A673 (cell line): ENCODE measurements at places on chromosomes 13 and 19. TPM values are rescaled to one million over a fixed set of nuclear protein-coding genes. Genes with fewer than 3 reads are reported as not detected.

The GJB2 gene
- not detected in 2 replicates for total RNA-seq

The STXBP2 gene
- 49.8 and 60.0 TPM in 2 replicates for total RNA-seq

The ZNF724 gene
- 19.0 and 21.0 TPM in 2 replicates for total RNA-seq

The PCDH20 gene
- 1.9 and 2.1 TPM in 2 replicates for total RNA-seq

The PPM1N gene
- total RNA-seq, result 0.80 and 1.6 TPM in 2 replicates

The ABHD13 gene
- 9.0 and 10.3 TPM in 2 replicates for total RNA-seq

DNA sequence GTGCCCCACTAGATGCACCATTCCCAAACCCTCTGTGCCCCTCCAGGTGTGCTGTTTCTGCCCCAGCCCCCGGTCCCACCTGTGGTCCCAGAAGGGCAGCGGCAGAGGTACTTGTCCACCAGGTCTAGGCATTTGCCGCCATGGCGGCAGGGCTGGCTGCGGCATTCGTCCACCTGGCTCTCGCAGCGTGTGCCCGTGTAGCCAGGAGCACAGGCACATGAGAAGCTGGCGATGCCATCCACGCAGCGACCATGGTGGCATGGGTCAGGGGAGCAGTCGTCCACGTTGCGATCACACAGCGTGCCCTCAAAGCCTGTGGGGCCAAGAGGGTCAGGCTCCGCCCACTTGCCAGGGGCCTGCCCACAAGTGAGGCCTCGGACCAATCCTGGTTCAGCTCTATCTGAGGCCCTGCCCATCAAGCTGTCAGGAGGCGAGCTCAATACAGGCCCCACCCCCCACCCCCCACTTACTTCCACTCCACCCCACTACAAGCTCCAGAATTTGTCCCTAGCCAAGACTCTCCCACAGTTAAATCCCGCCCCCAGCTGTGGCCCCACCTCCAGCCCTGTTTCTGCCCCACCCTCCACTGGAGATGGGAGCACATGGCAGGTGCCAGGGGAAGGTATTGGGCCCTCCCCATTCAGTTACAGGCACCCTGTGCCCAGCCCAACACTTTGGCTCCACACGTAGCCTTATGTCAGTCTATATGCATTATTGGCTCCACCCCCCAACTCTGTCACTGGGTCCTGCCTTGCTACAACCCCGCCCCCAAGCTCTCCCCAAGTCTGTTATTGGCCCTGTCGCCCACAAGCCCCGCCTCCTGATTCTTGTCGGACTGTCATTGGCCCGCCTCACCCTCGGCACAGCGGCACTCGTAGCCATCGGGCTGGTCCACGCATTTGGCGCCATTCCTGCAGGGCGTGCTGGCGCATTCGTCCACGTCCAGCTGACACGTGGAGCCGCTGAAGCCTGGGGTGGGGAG is 13.5 kb downstream of the NOTCH3 start:
- no peaks in the 10 kb centered on the region for H3K36me3 ChIP-seq
- H3K27me3 ChIP-seq, result no peaks in the 10 kb centered on the region
- no peak overlapping the region for H3K27ac ChIP-seq

GRCh38 chr13:102846261-102847015 is 606 bp downstream of the ERCC5 start:
- H3K27ac ChIP-seq, result peak overlapping the region; percentile 92
- no peaks in the 10 kb centered on the region for H3K27me3 ChIP-seq

GRCh38 chr19:2021453-2022140 is 6.1 kb upstream of the BTBD2 start:
- H3K36me3 ChIP-seq, result no peaks in the 10 kb centered on the region
- no peaks in the 10 kb centered on the region for H3K27me3 ChIP-seq
- DNase-seq, result no peak
- no peak overlapping the region for H3K27ac ChIP-seq

DNA sequence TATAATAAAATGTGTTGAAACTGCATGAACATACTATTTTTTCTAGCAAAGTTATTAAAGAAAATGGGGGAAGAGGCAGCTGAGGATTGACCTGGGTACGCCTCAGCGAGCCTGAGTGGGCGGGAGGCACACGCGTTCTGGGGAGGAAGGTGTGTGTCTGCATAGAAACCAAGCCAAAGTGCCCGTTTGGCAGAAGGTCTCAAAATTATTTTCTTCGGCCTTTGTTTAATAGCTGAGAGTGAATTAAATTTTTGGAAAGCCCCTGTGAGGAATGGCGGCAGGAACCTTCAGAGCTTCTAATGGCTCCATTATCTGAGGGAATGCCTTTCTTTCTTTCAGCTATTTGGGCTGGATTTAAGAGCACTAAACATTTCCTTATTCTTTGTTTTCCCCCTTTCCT is 5.2 kb downstream of the ZIC2 start:
- H3K27ac ChIP-seq, result peak overlapping the region; percentile 96
- H3K27me3 ChIP-seq, result no peaks in the 10 kb centered on the region
- peak; percentile 82 for DNase-seq
- H3K36me3 ChIP-seq, result peaks cover 56% of the 10 kb centered on the region

DNA sequence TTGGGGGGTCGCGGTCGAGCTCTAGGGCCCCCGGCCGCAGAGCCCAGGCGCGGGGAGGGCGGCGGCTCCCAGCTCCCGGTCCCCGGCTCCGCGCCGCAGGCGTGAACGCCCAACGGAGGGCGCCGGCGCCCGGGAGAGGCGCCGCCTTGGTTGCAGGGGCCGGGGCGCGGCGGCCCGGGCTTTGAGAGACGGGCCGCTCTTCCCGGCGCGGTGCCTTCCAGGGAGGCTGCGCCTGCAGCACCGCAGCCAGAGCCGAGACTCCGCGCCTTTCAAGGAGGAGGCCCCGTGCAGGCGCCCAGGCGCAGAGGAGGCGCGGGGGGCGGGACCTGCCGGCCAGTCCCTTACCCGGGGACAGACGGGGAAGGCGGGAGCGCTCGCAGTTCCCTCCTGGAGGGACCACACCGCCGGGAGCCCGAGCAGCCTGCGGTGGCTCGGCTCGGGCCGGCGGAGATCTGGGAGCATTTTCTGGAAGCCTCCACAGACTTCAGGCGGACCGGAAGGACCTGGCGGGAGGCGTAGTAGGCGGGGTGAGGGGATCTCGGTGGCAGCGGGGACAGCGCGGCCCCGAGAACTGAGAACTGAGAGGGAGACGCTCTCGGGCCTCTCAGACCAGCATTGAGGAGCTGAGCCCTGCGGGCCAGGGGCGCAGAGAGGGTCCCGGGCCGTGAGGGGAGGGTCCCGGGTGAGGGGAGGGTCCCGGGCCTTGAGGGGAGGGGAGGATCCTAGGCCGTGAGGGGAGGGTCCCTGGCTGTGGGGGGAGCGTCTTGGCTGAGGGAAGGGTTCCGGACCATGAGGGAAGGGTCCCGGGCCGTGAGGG is 25.5 kb upstream of the MCF2L start:
- H3K4me3 ChIP-seq, result peak overlapping the region; percentile 50
- no peaks in the 10 kb centered on the region for H3K36me3 ChIP-seq
- DNase-seq, result peak; percentile 56
- H3K27ac ChIP-seq, result no peak overlapping the region
- H3K27me3 ChIP-seq, result peaks cover 33% of the 10 kb centered on the region

GRCh38 chr19:47229676-47230053 is 1.3 kb downstream of the BBC3 start:
- H3K4me1 ChIP-seq, result peaks cover 27% of the 10 kb centered on the region
- H3K27ac ChIP-seq, result no peak overlapping the region
- no peaks in the 10 kb centered on the region for H3K36me3 ChIP-seq
- H3K27me3 ChIP-seq, result no peaks in the 10 kb centered on the region
- no peak for DNase-seq

- peak; percentile 81 for DNase-seq
- no peaks in the 10 kb centered on the region for H3K36me3 ChIP-seq
- H3K27me3 ChIP-seq, result no peaks in the 10 kb centered on the region
- no peak overlapping the region for H3K4me3 ChIP-seq
- H3K4me1 ChIP-seq, result peaks cover 33% of the 10 kb centered on the region
- H3K27ac ChIP-seq, result peak overlapping the region; percentile 66
Observed at GRCh38 chr13:30569901-30570576, 47.7 kb upstream of the USPL1 start.

DNA sequence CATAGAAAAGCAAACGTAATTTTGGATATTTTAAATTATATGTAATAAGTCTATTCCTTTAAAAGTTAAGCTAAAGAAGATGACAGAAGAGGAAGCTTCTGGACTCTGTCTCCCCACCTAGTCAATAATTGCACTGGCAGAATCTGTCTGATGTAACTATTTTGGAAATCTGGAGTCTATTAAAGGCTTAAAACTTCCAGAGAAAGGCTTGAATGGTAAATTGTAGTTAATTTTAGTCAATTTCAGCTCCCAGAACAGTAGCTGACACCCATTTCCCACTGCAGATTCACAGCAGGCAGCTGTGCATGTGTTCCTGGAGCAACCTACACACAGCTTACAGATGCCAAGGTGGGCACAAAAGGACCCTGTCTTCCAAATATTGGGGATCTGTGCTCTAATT is 304.1 kb downstream of the PCDH20 start:
- H3K27ac ChIP-seq, result no peak overlapping the region
- DNase-seq, result peak; percentile 41
- H3K27me3 ChIP-seq, result no peaks in the 10 kb centered on the region
- no peak overlapping the region for H3K4me3 ChIP-seq
- no peaks in the 10 kb centered on the region for H3K36me3 ChIP-seq

GRCh38 chr19:13665125-13665905 is 99.0 kb upstream of the MRI1 start:
- H3K36me3 ChIP-seq, result no peaks in the 10 kb centered on the region
- DNase-seq, result no peak
- no peak overlapping the region for H3K4me3 ChIP-seq
- H3K27ac ChIP-seq, result no peak overlapping the region
- H3K27me3 ChIP-seq, result no peaks in the 10 kb centered on the region
- H3K4me1 ChIP-seq, result no peaks in the 10 kb centered on the region

DNA sequence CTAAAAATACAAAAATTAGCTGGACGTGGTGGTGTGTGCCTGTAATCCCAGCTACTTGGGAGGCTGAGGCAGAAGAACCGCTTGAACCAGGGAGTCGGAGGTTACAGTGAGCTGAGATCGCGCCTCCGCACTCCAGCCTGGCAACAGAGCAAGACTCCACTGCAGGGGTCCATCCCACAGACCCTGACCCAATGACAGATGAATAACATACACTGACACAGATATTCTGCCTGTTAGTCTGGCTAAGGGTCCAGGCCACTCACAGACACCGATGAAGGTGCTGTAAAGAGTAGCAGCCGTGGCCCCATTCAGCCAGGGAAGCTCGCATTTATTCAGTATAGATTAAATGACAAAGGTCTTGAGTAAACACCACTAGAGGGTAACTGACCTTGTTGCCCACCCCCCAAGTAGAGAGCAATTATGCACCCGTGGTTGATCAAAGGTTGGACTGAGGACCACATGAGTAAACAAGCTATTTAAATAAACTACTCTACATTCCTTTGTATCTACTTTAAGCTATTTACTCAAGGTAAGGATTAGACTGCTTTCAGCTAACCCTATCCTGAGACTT is 8.5 kb upstream of the CRYL1 start:
- H3K4me1 ChIP-seq, result no peaks in the 10 kb centered on the region
- H3K4me3 ChIP-seq, result no peak overlapping the region
- DNase-seq, result no peak
- H3K27me3 ChIP-seq, result no peaks in the 10 kb centered on the region

GRCh38 chr19:24029941-24030636 is 56.9 kb upstream of the ZNF254 start:
- DNase-seq, result no peak
- H3K4me1 ChIP-seq, result no peaks in the 10 kb centered on the region
- H3K27me3 ChIP-seq, result no peaks in the 10 kb centered on the region

- no peak overlapping the region for H3K27ac ChIP-seq
- DNase-seq, result no peak
- no peaks in the 10 kb centered on the region for H3K36me3 ChIP-seq
- H3K4me3 ChIP-seq, result no peak overlapping the region
- H3K4me1 ChIP-seq, result peaks cover 3% of the 10 kb centered on the region
Observed at GRCh38 chr13:102907886-102908515, 62.2 kb downstream of the ERCC5 start.

- no peak for DNase-seq
- peaks cover 72% of the 10 kb centered on the region for H3K36me3 ChIP-seq
- H3K4me1 ChIP-seq, result peaks cover 8% of the 10 kb centered on the region
Observed at GRCh38 chr19:39385629-39386411, 5.1 kb downstream of the PAF1 start.

DNA sequence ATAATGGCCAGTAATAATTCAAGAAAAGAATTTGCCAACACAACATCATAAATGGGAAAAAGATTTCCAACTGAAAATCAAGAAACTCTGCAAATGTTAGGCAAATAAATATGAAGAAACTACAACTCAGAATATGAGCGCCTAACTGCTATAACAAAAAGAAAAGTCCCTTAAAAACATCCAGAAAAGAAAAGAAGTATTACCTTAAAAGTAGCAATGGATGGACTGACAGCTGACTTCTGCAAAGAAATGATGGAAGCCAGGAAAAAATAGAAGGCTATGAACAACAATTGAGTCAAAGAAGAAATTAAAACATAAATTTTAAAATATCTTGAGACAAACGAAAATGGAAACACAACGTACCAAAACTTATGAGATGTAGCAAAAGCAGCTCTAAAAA is 482.3 kb upstream of the ZNF507 start:
- H3K4me1 ChIP-seq, result no peaks in the 10 kb centered on the region
- no peak for DNase-seq
- H3K4me3 ChIP-seq, result no peak overlapping the region
- no peaks in the 10 kb centered on the region for H3K27me3 ChIP-seq

- peak; percentile 65 for DNase-seq
- H3K36me3 ChIP-seq, result no peaks in the 10 kb centered on the region
- H3K27me3 ChIP-seq, result no peaks in the 10 kb centered on the region
- H3K4me3 ChIP-seq, result no peak within 1 kb of the TSS
Observed at GRCh38 chr19:41575998-41576397, at the start of gene CEACAM21. CEACAM21 (plus strand) TSS chr19:41576166; CDS start chr19:41576275, 109 bp downstream.

DNA sequence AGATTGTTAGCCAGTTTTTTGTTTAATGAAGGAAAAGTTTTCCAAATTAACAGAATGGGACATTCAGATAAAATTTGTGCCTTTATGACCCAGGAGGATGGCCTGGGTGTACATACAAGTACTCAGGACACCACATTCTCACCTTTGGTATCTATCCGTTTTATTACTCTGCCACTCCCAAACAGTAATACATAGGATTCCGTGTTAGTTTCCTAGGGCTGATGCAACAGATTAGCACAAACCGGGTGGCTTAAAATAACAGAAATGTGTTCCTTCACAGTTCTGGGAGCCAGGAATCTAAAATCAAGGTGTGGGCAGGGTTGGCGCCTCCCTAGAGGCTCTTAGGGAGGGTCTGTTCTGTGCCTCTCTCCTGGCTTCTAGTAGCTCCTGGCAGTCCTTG is 129.9 kb downstream of the GGACT start:
- no peak overlapping the region for H3K4me3 ChIP-seq
- DNase-seq, result no peak
- no peaks in the 10 kb centered on the region for H3K36me3 ChIP-seq
- peaks cover 18% of the 10 kb centered on the region for H3K4me1 ChIP-seq
- no peak overlapping the region for H3K27ac ChIP-seq

GRCh38 chr13:60074397-60074796 is 89.3 kb downstream of the DIAPH3 start:
- no peaks in the 10 kb centered on the region for H3K27me3 ChIP-seq
- H3K4me1 ChIP-seq, result peaks cover 19% of the 10 kb centered on the region
- no peak overlapping the region for H3K4me3 ChIP-seq
- H3K36me3 ChIP-seq, result peaks cover 11% of the 10 kb centered on the region

DNA sequence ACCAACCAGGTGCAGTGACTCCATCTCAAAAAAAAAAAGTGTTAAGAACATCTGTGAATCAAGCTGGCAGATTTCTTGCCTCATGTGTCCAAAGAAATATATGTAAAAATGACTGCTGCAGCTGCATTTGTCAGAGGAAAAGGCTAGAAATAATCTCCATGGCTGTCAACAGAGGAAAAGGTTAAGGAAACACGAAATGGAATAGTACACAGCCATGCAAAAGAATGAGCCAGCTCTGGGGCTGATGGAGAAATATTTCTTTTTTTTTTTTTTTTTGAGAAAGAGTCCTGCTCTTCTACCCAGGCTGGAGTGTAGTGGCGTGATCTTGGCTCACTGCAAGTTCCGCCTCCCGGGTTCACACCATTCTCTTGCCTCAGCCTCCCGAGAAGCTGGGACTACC is 6.6 kb downstream of the RAB3D start:
- no peak overlapping the region for H3K4me3 ChIP-seq
- no peak for DNase-seq
- H3K36me3 ChIP-seq, result peaks cover 35% of the 10 kb centered on the region
- H3K27me3 ChIP-seq, result no peaks in the 10 kb centered on the region
- no peaks in the 10 kb centered on the region for H3K4me1 ChIP-seq
- H3K27ac ChIP-seq, result no peak overlapping the region
